ENCODE measurements at places on chromosomes 3 and 15.

GRCh38 chr15:65292938-65293518, 2.8 kb upstream of the RNU5A-1 start:
- no peak for DNase-seq

GRCh38 chr3:17752876-17753631, 10.6 kb upstream of the TBC1D5 start:
- no peak for DNase-seq

GRCh38 chr3:49273825-49274532, 3.1 kb downstream of the C3orf62 start:
- DNase-seq: no peak

DNA sequence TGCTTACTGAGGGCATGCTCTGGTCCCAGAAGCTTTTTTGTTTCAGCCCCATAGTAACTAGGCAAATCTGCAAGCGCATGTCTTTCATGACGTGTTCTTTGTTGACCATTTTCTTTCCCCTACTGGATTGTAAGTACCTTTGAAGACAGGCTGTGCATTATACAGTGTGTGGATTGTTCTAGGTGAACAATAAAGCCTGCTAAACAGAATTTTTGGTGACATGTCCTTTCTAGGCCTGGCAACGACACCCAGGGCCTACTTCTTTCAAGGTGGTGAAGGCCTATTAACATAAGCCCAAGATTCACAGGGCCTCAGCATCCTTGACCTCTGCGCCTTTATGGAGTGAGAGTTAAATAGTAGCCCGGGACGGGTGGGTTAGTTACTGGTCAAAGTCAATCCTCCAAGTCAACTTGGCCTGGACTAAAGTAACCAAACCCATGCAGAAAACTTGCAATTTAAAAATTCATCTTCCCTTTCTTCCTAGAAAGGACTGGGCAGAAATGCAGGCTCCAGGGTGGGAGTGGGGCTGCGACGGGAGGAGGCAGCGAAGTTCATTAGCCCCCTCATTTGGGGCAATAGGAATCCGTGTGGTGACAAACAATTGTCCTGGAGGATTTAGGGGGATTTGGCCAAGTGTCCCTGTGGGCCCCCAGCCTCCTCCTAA, 37.6 kb upstream of the TRIM71 start:
- DNase-seq: no peak

GRCh38 chr3:127139601-127140500, 53.1 kb upstream of the PRR23E start:
- no peak for DNase-seq

Data from stimulated activated CD8-positive, alpha-beta memory T cell treated with anti-CD3 and anti-CD28 coated beads, Interleukin-15, amount 100 ng/mL, for 24 hours (primary cell).